GF-D8 (cell line): ENCODE measurements at places on chromosomes 12 and 14.

- no peak for DNase-seq
Observed at GRCh38 chr12:52837413-52837741, 3.3 kb upstream of the KRT79 start.

DNA sequence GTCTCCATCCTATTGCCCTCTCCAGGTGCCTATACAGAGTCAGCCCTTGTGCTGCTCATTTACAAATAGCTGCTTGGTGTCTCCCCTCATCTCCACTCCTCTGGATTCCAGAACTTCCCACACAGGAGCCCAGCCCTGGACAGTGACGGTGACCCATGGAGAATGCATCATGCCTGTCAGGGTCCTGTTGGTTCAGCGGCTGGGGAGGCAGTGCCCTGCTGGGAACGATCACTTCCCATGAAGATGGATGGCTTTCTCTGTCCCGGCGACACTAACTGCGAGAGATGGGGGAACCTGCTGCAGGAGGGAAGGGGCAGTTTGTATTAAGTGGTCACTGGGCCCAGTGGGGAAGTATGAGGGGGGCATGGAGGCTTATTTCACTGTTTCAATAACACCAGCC, 395.0 kb upstream of the TBX3 start:
- no peak for DNase-seq

DNA sequence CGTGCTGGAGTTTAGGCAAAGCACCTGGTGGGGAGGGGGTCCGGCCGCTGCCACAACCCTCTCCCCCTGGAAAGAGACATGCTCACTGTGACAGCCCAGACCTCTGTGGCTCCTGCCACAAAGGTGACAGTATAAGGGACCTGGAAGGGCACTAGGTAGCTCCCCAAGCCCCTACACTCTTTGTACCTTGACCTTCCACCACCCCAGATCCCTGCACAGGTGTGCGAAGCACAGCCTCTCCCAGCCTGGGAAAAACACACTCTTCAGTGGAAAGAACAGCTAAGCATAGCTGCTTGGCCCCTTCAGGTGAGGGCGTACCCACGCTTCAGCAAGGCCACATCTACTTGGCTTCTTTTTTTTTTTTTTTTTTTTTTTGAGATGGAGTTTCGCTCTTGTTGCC, 4.9 kb upstream of the PLA2G1B start:
- no peak for DNase-seq

DNA sequence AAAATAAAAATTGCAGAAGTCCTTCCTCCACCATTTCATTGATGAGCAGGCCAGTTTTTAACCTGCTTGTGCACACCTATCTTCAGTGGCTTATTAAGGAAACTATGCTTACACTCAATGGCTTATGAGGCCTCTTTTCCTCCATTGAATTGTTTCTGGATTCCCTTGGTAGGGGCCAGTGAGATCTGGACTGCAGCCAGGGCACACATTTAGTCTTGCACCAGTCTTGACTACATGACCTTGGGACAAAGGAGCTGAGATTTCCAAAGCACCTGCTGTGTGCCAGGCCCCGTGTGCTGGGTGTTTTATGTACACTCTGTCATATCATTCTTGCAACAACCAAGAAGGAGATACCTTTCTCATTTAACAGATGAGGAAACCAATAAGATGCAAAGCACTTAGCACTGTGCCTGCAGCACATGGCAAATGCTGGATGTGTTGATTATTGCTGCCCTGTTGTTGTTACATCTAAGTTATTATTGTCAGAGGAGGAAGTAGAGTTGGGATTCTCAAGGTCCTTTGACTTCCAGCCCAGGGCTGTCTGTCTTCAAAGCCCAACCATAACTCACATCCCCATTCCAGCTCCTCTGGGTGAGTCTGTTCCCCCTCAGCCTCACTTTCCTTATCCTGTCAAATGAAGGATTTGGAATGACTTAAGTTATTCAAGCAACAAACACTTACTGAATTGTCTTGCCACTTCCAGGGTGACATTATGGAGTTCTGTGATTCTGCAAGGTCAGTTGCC, 31.6 kb upstream of the RIN3 start:
- no peak for DNase-seq

- DNase-seq, result no peak
Observed at GRCh38 chr14:99188731-99189191, 83.2 kb downstream of the BCL11B start.

DNA sequence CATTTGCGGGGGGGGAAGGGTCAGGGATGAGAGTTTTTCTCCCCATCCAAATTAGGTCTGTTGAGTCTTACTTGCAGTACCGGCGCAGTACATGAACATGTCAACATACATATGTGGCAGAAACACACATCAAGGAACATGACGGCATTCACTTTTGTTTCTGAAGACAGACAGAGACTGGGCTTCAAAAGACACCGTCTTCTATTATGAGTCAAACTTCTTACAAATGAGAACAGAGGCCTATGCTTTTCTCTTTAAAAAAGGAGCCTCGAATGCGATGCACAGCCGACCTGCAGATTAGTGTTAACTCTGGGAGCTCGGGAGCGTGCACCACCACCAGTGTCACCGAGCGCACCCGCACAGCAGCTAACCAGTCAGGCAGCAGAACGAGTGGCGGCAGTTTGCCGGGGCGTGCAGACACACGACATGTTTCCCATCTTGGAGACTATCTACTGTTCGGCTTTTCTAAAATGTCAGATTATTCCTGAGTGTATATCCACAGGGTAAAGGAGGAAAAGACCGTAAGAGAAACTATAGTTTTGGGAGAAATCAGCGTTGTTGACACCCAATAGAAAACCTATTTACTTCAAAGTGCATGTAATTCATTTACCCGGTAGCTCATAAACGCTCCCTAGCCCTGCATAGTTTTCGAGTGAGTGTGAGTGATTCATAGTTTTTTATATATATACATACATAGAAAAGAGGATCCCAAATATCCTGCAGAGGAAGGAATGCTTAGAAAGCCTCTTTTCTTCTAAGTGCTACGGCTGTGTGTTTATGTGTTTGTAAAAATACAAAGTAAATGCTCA, 33.0 kb downstream of the UBR7 start:
- DNase-seq, result no peak
